ENCODE measurements at places on chromosomes 5 and 9.
A peak's percentile ranks its signal among the peaks of the same experiment; 100 is the strongest.

- no peak for DNase-seq
Measured at GRCh38 chr9:88990729-88991065, 571 bp upstream of the S1PR3 start.

DNA sequence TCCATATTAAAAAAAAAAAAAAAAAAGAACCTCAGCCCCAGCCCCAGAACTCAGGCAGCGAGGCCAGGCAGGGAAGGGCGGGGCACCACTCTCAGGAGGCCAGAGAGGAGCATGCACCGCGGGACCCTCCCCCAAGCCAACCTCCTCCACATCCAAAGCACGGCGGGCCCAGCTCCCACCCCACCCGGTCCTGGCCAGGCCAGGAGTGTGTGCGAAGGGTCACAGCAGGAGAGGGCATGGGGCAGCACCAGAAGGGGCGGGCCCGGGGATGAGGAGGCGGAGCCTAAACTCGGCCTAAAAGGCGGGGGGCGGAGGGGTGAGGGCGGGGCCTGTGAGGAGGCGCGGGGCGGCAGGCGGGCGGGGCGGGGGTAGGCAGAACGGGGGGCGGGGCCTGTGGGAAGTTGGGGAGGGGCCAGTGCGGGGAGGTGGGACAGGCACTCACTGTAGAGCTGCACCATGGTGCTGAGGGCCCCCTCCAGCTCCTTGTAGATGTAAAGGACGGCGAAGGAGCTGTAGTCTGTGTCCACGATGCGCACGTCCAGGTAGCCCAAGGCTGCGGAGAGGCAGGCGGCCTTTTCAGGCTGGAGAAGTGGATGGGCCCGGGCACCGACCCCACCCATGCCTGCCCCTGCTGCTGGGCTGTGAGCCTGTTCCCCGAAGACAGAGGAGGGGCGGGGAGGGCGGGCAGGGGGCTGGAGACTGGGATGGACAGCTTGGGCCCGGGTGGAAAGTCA lies 1.2 kb downstream of the LCN15 start:
- no peak for DNase-seq

- no peak for DNase-seq
Measured at GRCh38 chr9:29778281-29778849, 2205.1 kb upstream of the C9orf72 start.

DNA sequence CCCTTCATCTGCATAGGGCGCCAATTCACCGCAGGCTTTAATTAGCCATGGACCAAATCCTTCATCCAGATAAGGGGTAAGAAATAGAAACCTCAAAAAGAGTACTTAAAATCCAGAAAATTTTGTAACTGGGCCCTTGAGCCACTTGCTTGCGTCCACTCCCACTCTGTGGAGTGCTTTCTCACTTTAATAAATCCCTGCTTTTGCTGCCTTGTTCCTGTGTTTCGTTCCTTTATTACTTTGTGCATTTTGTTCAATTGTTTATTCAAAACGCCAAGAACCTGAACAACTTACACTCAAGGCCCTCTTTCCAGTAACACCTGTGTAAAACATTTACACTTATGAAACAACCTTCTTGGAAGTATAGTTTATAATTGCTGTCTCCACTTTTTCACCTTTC lies 66.5 kb downstream of the HMHB1 start:
- no peak for DNase-seq

DNA sequence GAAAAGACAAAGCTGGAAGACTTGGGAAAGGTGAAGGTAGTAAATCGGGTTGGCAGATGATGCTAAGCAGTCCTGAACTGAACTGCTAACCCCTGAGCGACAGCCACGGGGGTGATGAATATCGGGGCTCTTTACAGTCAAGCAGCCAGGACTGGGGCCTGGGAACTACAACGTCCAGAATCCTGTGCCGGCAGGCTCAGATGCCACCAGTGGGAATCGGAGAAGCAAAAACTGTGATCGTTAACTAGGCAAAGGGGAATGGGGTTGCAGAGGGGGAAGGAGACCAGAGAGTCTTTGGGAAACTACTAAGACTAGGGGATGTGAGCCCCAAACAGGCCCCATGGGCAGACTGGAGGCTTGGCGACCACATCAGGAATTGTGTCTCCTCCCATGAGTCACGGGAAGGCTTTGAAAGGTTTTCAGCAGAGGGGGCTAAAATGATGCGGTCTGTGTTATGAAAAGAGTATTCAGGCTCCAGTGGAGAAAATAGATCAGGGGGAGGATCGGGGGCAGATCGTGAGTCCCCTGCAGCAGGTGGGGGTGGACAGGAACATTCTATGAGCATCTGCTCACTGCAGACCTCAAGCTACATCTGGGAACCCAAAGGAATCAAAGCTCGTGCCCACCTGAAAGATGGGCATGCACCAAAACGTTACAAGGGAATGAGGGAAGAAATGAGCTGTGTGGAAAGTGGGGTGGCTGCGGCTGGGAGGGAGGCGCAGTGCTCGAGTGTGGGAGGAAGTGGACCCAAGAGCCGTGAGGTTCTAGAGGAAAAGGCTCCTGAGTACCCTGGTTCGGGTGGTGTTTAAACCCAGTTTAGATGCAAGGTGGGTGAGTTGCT lies 53.8 kb downstream of the HRH2 start:
- DNase-seq = no peak

DNA sequence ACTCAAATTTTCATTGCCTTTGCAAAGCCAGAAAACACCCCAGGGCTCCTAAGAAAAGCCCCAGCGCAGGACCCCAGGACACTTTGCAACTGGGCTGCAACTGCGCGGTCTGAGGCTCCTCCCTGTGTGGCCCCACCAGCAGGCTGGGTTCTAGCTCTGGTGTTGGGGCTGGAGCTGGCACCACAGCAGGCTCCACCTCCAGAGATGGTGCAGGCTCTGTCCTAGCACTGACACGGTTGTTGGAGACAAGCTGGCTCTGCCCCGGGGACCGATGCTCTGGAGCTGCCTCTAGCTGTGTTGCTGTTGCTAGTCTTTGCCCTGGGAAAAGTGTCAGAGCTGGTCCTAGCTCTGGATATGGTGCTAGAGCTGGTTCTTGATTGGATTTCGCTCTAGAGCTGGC lies 13.6 kb downstream of the LCN10 start:
- no peak for DNase-seq

DNA sequence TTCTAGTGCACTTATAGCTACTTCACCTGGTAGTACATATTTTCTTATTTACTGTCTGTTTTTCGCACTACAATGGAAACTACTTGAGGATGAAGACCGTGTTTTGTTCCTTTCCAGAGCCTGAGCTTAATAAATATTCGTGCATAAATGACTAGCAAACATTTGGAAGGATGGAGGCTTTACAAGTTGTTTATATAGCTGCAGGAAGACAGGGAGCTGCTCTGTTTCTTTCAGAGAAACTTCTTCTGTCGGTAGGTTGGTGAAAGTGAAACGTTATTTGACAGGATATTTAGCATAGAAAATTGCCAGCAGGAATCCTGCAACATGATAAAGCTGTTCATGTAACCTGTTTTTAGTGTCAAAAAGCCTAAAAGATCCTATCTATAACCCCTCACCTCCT lies 210.6 kb downstream of the PCSK5 start:
- no peak for DNase-seq

GRCh38 chr5:82277613-82277986 lies 554 bp downstream of the RPS23 start:
- DNase-seq = no peak

DNA sequence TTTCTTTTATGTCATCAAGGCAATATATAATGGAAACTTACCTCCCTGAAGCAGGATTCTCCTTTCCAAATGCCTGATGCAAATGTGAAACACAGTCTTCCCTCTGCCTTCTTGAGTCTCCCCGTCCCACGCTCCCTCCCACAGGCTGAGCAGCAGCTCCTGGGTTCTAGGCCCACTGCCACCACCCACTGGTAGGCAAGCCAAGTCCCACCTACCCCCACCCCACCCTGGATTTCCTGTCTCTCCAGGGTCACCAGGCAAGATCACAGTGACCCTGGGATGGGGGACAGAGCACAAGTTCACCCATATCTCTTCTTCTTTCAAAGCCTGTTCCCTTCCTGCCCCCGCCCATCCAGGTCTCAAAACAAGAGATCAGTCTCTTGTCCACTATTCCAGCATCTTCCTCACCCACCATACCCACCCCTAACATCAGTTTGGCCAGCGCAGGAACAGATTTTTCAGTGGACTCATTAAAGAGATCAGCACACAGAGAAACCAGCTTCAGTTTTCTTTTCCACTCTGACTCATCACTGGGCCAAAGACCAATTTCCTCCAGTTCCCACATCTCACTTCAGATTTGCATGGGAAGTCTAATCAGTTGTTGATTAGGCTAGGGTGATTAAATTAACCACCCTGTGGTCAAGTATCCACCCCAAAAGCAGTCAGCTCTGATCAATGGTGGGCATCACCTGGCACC lies 151.5 kb downstream of the ACTL7B start:
- no peak for DNase-seq

GRCh38 chr5:23991406-23991805 lies 484.0 kb downstream of the PRDM9 start:
- no peak for DNase-seq

DNA sequence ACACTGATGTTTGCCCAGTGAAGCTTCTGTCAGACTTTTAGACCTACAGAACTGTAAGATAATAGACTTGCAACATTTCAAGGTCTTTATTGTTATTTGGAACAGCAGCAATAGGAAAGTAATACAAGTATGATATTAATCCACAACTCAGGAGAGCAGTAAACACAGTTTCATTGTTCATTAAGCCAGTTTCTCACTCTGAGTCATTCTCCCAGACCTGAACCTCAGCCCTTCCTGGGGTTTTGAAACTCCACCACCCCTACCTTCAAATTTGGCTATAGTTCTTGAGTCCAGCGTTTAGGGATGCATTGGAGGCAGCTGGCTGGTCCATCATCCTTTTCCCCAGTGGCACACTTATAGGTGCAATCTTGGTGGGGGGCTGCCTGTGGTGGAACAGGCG lies 203.2 kb downstream of the RAB3C start:
- DNase-seq = no peak

DNA sequence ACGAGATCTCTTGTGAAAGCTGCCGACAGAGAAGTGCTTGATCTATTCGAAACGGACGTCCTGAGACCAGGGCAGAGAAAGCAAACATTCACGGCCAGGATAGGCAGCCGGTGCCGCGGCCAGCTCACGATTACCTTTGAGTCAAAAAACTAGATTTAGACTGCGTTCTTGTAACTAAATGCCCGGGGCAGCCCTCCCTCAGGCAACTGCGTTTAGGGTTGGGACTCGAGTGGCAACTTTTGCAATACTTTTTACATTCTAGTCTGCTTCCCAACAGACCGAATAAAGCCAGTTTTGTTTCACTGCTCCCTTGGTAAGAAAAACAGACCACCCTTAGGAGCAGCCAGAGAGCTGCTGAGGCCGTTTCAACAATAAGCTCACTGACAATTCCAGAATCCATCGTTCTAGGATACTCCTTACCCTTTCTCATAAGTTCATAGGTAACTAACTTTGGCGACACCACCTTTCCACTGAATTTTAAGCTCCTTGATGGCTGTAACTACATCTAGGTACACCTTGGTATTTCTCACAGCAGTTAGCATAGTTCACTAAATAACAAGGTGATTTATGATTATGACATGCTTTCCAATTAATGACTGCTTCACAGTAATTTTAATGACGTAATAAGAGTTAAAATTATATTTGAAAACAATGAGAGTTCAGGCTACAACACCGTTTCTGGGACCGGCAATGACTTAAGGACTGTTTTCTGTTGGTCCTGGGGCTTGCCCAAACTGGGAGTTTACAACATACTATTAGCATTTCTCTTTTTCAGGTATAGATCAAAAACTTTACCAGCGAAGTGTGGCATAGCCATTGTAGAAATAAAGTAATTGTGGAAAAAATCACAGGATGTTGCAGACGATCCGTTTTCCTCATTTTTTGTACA lies 899 bp upstream of the RAPGEF6 start:
- no peak for DNase-seq

DNA sequence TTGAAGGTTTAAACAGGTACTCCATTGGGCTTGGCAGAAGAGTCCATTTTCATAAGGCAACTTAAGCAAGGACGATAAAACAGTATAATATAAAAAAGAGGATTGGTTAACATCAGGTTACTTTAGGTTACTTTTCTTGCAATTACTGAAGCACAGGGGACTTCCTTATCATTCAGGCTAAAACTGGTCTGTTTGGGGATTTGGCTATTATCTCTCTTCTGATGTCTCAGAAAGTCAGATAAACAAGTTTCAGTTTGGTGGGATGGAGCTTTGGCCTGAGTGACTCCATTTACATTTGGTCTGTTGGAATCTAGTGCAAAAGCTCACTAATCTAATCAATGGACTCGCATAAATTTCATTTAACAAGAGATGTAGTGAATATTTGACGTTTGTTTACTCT lies 8.0 kb downstream of the GAPT start:
- DNase-seq = no peak

- no peak for DNase-seq
Measured at GRCh38 chr9:30732060-30732459, 1652.4 kb upstream of the ACO1 start.

GRCh38 chr5:20340126-20340525 lies 352.1 kb upstream of the CDH18 start:
- no peak for DNase-seq

- no peak for DNase-seq
Measured at GRCh38 chr5:177404641-177405179, 4.2 kb upstream of the PFN3 start.

- DNase-seq = peak; percentile 47
Measured at GRCh38 chr9:38682713-38683112, 37.2 kb downstream of the FAM240B start.

GRCh38 chr5:132424167-132424880 lies 54.8 kb downstream of the SLC22A5 start:
- DNase-seq = no peak

- DNase-seq = no peak
Measured at GRCh38 chr5:178685386-178686059, 44.9 kb downstream of the ZNF354A start.

DNA sequence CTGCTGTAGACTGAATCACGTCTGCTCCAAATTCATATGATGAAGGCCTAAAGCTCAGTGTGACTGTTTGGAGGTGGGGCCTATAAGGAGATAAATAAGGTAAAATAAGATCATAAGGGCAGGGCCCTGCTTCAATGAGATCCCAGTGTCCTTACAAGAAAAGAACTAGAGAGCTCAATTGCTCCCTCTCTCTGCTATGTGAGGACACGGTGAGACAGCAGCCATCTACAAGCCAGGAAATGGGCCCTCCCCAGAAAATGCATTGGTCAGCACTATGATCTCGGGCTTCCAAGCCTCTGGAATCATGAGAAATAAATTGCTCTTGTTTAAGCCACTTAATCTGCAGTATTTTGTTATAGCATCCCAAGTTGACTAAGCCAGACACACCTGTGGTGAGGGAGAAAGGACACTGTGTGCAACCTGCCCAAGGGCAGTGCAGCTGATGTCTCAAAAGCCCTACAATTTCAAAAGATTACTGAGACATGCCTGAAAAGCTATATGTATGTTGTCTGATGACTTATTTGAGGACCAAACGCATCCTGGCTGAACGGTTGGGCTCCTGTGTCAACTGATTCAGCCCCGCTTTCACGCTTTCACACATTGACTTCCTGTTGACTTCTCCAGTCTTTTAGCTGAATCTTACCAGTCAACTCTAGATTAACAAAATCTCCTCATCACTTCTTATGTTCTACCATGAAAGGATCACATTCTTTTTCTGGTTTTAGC lies 13.2 kb downstream of the GZMK start:
- DNase-seq = no peak

DNA sequence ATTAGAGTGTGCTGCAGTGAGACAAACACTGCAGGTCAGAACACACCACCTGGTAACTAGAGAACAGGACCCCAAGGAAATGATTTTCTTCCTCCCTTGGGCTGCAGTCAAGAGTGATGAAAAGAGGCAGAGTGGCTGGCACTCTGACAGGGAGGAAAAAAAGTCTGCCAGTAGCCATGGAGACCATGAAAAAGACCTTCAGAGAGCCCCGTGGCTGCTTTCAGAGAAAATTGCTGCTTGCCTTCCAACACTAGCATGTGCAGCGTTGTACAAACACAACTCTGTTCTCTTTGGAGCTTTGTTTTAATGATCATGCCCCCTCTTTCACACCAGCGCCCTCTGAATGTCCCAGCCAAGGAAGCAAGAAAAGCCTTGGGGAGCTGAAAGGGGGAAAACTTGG lies 68.8 kb downstream of the ANKRD55 start:
- DNase-seq = no peak
